ENCODE measurements at places on chromosomes 5 and 9.

GRCh38 chr5:119011186-119011585, 22.8 kb upstream of the DTWD2 start:
- no peak for DNase-seq

DNA sequence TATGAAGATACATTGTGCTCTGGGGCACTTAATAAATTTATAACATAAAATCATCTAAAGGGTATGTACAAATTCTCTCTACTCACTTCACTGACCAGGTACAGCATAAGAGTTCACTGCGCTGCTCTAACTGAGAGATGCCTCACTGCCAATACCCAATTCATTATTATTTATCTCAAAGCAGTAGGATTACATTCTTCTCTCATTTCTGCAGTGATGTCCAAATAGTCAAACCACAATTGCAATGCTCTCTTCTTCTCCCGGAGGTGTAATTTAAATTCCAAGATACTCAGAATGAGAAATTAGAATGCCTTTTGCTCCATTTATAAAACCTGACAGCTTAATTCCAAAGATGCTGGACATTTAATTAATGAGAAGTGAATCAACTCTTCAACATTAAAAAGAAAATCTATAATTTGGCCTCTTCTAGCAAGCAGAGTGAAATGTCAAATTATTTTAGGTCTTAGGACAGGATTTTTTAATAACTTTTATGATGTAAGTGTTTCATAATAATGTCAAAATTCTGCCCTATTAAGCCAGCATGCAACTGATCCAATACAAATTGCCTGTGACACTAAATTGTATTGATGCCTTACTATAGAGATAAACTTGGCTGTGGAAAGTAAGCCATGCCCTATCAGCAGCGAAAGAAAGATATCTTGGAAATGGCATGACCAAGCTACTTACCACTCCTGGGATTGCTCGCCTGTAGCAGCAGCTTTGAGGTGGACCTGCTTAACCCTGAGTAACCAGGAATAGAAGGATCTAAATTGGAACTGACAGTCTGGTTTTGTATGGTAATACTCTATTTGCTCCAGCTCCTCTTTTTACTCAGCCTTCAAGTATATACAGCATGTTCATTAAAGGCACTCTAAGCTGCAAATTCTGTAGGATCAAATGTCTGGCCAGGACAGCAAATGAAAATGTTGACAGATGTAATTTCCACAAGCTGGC, 374.2 kb upstream of the TYRP1 start:
- no peak for DNase-seq

DNA sequence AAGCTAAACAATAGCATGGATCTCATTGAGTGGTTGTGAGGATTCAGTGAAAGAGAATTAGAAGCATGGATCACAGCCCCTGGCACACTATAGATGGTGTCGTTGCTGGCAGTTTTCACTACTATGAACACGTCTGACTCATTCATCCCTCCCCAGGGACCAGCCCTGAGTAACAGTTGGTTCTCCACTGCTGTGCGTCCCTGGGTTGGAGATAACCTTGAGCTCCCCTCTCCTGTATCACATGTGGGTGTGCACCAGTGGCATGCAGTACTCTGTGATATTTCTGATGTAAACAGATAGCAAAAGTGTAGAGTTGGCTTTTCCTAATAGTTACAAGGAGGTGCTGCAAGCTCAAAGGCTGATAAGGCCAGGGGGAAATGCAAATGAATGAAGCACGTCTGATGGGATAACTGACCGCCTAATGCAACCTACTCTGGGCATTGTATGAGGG, 8.8 kb upstream of the LCP2 start:
- DNase-seq = no peak

- DNase-seq = no peak
Observed at GRCh38 chr5:32645246-32645645, 59.9 kb downstream of the SUB1 start.

DNA sequence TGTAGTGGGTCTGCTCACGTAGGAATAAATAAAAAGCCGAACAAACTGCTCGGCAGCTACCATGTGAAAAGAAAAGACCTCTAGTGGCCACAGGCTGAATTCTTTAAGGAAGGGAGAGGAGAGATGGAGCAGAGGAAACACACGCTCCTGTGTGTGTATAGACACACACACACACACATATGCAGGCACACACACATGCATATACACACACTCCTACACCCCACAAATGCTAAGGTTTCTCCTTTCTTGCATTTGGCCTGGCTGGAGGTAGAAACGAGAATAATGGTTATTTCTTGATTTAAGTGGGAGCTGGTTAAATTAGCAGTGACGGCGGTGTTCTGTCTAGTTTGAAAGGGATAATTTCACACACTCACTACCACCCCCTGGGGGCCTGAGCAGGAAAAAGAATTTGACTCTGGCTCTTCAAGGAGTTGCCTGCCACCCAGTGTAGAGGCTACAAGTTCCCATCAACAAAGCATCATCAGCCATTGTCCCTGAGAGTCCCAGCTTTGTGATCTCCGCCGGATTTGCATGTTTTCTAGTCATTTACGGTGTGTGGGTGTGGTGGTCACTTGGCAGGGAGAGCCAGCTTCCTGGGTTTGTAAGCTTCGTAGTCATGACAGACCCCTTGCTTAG, at the start of gene INSYN2B:
TSS of gene INSYN2B (minus strand) at position 78 of the 636 bp plus-strand sequence. CDS start 96,597 bp downstream, outside the sequence.
- no peak for DNase-seq

- no peak for DNase-seq
Observed at GRCh38 chr9:116461632-116462031, 225.5 kb upstream of the TRIM32 start.

GRCh38 chr9:117290856-117291622, 123.8 kb downstream of the ASTN2 start:
- no peak for DNase-seq

- DNase-seq = no peak
Observed at GRCh38 chr5:6710551-6711318, 2.5 kb upstream of the TENT4A start.

GRCh38 chr5:173772384-173773059, 115.6 kb upstream of the CPEB4 start:
- DNase-seq = no peak

GRCh38 chr9:522658-523057, 308.0 kb downstream of the DOCK8 start:
- no peak for DNase-seq

GRCh38 chr5:143228597-143229293, 174.7 kb downstream of the NR3C1 start:
- DNase-seq = no peak

GRCh38 chr5:113085880-113086409, 109.3 kb downstream of the DCP2 start:
- no peak for DNase-seq

GRCh38 chr5:174531782-174532191, 192.6 kb upstream of the MSX2 start:
- no peak for DNase-seq

- DNase-seq = no peak
Observed at GRCh38 chr9:35757226-35757891, 3.3 kb upstream of the MSMP start.

DNA sequence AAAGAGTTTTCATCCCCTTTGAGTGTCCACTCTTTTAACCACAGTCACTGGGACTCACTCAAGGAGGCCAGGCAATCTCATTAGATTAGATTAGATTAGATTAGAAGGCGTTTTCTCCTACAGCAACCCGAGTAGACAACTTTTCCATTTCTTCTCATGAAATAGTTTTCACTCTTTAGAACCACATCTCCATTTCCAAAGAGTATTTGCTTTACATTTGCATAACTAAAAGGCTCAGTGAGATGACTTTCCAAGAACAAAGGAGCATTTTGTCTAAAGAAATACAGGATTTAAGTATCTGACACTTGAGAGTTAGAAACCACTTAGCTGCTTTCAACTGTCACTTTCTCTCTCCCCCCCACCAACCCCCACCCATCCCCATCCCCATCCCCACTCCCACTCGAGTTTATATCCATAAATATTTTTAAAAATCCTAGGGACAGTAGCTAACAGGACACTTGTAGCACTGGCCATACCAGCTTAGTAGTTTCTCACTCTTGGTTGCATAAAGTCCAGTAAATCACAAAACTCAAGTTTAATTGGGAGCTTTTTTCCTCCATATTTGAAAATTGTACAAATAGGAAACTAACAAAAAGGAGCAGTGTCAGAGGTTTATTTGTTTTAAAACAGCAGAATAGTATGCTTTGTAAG, 2202.9 kb upstream of the WWC1 start:
- DNase-seq = no peak

GRCh38 chr9:136526625-136527066, 19.2 kb downstream of the NOTCH1 start:
- no peak for DNase-seq

- no peak for DNase-seq
Observed at GRCh38 chr5:74282490-74282889, 358.0 kb downstream of the ENC1 start.

DNA sequence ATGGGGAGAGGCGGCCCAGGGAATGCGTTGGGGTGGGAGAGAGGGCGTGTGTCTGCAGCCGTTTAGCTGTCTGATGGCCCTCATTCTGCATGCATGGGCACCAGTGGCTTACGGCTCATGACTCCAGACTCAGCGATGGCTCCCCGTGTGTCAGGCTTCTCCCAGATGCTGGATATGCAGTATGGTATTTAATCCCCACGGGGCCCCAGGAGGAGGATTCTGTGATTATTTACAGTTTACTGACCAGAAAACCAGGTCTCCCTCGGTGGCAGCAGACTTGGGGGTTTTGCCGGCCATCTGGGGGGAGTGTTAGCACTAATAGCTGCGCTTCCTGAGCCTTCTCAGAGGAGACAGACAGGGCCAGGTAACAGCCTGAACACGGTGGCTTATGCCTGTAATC, 4.3 kb downstream of the PRDM12 start:
- no peak for DNase-seq

- DNase-seq = no peak
Observed at GRCh38 chr5:148311484-148311883, 739 bp upstream of the SPINK7 start.

- no peak for DNase-seq
Observed at GRCh38 chr5:66427139-66427442, 169.1 kb upstream of the MAST4 start.

DNA sequence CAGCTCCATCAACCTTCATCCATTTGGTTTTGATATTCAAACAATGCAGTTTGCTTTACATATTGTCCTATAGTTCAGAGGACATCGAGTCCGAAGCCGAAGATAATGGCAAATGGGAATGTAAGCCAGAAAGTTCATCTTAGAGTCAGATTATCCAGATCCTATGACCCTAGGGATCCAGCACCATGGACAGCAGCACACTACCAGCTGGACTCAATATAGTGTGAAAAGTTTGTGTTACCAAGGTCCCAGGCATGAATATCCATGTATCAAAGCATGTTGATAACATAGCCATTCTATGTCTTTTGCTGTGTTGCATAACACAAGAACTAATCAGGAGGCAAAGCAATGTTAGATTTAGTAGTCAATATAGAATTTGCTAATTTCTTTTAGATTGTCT, 46.3 kb downstream of the FSTL4 start:
- no peak for DNase-seq

DNA sequence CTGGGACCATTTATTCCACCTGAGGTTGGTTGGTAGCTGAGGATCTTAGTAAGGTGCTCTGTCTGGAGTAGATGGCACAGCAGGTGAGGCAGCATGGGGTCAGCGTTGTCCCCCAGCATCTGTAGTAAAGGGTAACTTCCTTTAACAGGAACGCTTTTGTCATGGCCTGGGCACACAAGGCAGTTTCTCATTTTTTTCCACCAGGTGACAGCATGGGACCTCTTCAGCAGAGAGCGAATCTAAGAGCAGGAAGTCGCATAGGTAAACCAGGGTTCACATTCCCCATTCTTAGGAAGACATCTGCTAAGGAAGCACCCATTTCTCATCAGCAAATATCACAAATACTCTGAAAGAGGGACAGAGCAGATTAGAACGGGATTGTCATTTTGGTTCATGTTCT, 56.5 kb downstream of the GPR107 start:
- no peak for DNase-seq

DNA sequence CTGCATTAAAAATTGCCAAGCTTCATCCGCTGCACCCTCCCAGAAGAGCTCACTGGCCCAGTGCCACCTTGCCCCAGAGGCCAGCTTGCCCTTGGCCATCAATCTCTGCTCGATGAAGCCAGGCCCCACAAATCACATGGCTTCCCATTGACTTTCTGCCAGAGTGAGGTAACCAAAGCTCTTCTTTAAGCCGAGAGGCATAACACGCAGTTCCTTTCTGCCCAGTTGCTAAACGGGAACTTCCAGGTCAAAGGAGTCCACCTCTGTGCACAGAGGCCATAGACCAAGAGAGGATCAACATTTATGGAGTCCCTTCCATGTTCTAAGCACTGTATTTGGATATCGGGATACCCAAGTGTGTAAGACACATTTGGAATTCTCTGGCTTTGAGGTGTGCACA, 208.8 kb downstream of the KIF4B start:
- DNase-seq = no peak

- no peak for DNase-seq
Observed at GRCh38 chr9:2181792-2182191, 166.6 kb downstream of the SMARCA2 start.

DNA sequence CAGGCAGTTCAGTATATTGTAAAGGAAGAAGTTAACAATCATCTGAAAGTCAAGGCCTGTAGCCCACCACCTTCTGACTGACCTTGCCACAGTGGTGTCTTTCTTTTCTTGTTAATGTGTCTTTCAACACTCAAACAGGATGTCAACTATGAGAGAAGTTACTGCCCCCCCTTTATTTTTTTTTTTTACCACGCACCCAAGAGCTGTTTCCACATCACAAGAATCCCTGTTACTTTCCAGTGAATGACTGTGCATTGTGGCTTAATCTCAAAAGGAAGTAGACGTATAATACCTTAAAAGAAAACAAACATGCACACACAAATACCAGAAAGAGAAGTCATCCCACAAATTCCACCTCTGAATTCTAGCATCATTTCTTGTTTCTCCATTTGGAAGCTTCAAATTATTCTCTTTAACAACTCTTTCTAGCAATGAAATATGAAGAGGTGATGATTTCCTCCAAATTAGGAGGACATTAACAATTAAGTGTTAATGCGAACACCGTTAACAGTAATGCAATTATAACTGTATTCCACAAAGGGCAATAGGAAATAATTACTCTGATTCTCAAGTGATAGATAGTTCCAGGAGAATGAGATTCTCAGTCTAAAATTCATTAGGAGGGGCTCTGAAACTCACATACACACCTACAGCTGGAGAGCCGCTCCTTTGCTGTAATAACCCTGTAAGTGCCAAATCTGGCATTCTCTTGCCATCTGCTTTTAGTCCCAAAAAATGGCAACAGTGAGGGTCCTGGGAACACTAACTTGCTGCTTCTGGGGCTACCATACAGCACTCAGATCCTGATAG, 201.0 kb downstream of the EFNA5 start:
- no peak for DNase-seq

DNA sequence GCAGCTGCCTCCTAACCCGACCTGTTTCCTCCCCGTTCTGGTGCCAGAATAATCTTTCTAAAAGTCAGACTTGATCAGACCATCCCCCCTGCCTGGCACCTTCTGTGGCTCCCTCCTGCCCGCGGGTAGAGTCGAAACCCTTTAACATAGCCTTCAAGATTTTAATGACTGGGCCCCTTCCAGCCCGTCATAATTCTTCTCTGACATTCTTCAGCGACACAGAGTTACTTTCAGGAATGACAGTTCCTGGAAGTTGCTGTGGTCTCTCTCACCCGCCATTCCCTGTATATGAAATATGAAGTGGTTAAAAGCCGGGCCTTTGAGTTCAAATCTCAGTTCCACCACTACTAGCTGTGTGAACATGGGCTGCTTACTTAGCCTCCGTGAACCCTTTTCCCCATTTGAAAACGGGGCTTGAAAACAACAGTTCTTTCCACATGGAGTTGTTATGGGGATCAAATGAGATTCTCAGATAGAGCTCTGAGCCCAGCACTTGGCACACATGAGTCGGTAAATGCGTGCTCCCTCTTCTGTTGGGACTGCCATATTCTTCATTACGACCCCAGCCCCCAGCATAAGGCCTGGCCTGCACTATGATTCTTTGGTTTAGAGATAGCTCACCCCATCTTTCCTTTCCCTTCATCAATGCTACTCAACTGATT, 737 bp downstream of the NANS start:
- DNase-seq = no peak
